CD4-positive, alpha-beta T cell (primary cell): ENCODE measurements at places on chromosomes 7 and 10. TPM values are rescaled to one million over a fixed set of nuclear protein-coding genes. Genes with fewer than 3 reads are reported as not detected.

DNA sequence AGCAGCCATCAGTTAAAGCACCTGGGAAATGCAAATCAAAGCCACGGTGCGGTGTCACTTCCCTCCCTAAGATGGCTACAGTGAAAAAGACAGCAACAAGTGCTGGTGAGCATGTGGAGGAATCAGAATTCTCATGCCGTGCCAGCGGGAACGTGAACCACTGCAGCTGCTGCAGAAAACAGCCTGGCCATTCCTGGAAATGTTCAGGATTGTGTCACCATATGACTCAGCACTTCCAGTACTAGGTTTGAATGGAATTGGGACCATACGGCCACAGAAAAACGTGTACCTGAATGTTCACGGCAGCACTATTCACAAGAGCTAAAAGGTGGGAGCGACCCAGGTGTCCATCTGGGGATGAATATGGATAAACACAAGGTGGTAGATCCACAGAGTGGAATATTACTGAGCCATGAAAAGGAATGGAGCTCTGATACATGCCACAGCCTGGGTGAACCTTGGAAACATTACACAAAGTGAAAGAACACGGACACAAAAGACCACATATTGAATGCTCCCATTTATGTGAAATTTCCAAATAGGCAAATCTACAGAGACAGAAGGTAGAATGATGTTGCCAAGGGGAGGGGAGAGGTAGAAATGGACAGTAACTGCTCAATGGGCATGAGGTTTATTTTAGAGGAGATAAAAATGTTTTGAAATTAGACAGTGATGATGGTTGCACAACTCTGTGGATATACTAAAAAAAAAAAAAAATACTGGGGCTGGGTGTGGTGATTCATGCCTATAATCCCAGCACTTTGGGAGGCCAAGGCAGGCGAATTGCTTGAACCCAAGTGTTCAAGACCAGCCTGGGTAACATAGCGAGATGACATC is 61.6 kb downstream of the MICALL2 start:
- peaks cover 23% of the 10 kb centered on the region for H3K27me3 ChIP-seq
- no peak overlapping the region for H3K27ac ChIP-seq

GRCh38 chr7:108464743-108465142 is 8.5 kb upstream of the NRCAM start:
- H3K27me3 ChIP-seq = no peaks in the 10 kb centered on the region
- no peak for DNase-seq
- no peaks in the 10 kb centered on the region for H3K36me3 ChIP-seq

DNA sequence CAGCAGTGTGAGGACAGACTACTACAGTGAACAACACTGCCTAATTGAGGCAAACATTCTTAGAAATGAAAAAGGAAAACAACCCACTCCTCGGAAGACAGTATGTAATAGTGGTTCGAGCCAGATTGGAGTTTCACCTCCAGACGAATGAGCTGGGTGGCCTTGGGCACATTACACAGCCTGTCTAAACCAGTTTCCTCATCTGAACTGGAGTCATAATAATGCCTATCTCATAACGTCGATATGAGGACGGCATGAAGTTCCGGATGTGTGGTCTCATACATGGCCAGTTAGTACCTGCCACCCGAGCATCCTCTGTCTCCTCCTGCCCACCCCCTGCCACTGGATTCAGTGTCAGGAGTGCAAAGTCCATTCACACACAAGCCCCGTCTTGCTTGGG is 15.8 kb upstream of the FRMPD2 start:
- H3K27me3 ChIP-seq = no peaks in the 10 kb centered on the region
- no peak overlapping the region for H3K4me3 ChIP-seq
- H3K27ac ChIP-seq = no peak overlapping the region
- peaks cover 4% of the 10 kb centered on the region for H3K4me1 ChIP-seq

DNA sequence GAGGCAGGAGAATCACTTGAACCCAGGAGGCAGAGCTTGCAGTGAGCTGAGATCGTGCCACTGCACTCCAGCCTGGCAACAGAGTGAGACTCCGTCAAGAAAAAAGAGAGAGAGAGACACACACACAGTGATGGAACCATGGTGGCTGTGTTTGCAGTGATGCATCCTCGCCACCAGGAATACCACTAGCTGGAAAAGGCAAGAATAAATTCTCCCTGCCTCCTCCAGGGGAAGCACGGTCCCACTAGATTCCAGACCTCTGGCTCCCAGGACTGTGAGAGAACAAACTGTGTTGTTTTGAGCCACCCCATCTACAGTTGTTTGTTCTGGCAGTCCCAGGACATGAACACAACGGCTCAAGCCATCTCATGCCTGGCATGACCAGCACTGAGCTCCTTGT is 320.3 kb upstream of the FOXK1 start:
- no peaks in the 10 kb centered on the region for H3K4me1 ChIP-seq
- H3K27ac ChIP-seq = no peak overlapping the region
- DNase-seq = no peak
- H3K27me3 ChIP-seq = peaks cover 2% of the 10 kb centered on the region

DNA sequence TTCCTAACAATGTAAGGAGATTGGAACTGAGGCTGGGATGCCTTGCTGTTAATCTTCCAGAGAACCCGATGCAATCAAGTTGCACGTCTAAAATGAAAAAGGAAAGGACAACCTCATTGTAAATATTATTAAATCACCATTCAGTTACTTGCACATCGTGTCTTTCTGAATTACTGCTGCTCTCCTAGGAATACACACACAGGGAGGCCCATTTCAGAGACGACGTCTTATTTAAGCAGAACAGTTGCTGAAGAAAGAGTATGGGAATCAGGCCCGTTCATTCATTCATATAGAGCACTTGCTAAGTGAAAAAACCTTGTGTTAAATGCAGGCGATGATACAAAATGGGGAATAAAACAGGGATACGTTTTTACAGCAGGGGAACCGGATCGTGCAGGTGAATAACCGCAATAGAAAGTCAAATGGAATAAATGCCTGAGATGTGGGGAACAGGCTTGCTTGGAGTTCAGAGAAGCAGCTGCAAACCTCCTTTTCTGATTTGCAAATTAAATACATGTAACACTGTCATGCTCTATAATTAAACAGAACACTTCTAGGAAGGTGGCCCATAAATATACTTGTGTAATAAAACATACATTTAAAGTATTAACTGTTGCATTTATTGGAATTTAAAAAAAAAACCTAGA is 409.9 kb downstream of the GALNT17 start:
- H3K4me1 ChIP-seq = no peaks in the 10 kb centered on the region
- H3K27ac ChIP-seq = no peak overlapping the region
- no peaks in the 10 kb centered on the region for H3K36me3 ChIP-seq
- no peaks in the 10 kb centered on the region for H3K27me3 ChIP-seq

DNA sequence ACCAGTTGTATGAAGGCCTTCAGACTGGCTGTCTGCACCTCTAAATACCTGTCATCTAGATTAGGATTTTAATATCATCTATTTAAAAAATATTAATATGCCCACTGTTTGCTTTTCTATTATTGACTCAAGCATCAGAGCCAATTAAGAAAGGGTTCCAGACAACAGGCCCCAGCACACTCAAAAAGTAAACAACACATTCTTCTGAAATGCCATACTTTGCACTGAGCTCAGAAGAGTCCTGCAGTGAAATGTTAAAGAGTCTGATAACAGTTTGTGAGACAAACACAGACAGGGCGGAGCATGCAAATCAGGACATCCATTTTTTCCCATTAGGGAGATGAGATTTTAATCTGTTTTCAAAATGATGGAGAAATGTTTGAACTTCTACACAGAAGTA is 45.9 kb upstream of the KLF6 start:
- DNase-seq = no peak
- no peak overlapping the region for H3K27ac ChIP-seq
- H3K4me1 ChIP-seq = peaks cover 20% of the 10 kb centered on the region

GRCh38 chr7:27297356-27297755 is 54.8 kb downstream of the EVX1 start:
- H3K4me3 ChIP-seq = no peak overlapping the region
- H3K36me3 ChIP-seq = no peaks in the 10 kb centered on the region
- H3K4me1 ChIP-seq = no peaks in the 10 kb centered on the region
- H3K27me3 ChIP-seq = no peaks in the 10 kb centered on the region

DNA sequence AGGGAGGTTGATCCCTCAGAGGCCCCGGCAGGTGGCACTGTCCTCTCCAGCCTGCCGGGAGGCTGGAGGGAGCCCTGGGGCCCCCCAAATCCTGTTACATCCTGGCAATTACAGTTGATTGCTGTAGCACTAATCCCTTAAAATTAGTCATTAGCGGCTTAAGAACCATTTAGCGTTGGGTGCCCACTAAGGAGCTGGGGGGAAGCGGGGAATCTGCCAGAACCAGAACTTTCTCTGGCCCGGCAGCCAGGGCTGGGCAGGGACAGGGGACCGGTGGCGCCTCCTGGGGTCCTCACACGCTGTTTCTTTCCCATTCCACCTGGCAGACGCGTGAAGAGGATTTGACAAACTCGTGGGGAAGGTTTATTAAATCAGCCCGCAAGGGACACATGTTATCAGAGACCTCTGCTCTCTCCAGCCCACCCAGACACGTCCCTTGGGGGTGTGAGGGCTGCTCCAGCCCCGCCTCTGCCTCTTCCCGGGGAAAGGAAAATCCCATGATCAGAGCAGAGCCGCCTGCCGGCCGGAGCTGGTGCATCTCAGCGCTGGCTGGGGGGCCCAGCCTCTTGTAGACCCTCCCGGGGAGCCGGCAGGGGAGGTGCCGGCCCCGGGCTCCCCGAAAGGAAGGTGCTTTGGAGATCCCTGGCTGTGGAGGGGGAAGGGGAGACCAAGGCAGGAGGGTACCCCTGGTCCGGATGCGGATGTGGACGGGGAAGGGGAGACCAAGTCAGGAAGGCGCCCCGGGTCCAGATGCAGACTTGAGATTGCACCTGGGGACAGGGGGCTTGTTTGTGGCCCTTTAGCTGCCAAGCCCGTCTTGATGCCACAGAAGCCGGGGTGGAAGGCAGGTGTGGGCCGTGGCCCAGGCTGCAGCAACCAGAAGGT is 142.7 kb downstream of the ELFN1 start:
- no peak overlapping the region for H3K27ac ChIP-seq
- no peaks in the 10 kb centered on the region for H3K4me1 ChIP-seq
- no peaks in the 10 kb centered on the region for H3K27me3 ChIP-seq
- DNase-seq = no peak

DNA sequence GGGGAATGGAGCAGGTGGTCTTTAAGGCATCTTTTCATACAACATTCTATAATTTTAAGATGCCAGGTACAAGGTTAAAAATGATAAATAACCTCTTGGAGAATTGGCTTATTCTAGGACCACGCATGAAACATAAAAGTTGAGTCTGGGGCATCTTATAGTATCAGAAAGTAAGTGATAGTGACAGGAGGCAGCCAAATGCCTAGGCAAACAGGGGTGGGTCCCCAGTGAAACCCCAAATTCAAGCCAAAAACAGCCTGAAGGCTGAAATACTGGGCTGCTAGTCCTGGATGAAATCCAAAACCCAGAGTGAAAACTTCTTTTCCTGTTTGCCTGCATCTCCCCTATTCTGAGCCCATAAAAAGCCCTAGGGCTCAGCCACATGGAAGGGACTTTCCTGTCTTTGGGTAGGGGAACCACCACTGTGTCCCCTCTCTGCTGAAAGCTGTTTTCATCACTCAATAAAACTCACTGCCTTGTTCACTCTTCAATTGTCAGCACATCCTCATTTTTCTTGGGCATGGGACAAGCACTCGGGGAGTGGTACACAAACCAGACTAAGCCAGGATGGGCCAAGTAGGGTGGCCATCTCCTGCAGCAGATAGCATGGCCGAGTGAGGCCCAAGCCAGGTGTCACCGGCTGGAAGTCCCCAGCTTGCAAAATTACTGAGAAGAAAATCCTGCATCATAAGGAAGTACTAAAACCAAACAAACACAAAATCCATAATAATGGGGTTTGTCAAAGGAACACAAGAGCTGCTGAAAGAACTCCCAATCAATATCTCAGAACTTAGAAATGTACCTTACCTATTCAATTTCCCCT is 241.6 kb upstream of the GALNT17 start:
- DNase-seq = no peak
- no peaks in the 10 kb centered on the region for H3K27me3 ChIP-seq
- H3K4me1 ChIP-seq = no peaks in the 10 kb centered on the region
- H3K27ac ChIP-seq = no peak overlapping the region
- H3K36me3 ChIP-seq = no peaks in the 10 kb centered on the region
- no peak overlapping the region for H3K4me3 ChIP-seq

DNA sequence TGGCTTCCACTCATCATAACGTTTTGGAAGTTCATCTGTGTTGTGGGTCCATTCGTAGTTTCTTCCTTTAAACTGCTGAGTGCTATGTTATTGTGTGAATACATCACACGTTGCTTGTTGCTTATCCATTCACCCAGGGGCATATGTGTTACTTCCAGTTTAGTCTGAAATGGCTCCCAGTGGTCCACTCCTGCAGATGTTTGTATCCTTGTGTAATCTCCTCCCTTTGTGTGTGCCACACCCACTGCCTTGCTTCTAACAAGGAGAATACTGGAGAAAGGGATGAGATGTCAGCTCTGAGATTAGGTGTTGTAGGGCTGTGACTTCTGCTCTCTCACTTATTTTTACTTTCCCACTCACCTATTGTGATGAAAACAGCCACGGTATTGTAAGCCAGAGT is 239.1 kb upstream of the HABP2 start:
- no peak for DNase-seq
- no peaks in the 10 kb centered on the region for H3K36me3 ChIP-seq
- no peaks in the 10 kb centered on the region for H3K4me1 ChIP-seq
- H3K27me3 ChIP-seq = no peaks in the 10 kb centered on the region

- peak; percentile 53 for DNase-seq
- peaks cover 35% of the 10 kb centered on the region for H3K27me3 ChIP-seq
- peak overlapping the region; percentile 49 for H3K4me3 ChIP-seq
- peaks cover 14% of the 10 kb centered on the region for H3K4me1 ChIP-seq
These were observed 88.4 kb downstream of the BEND7 start for GRCh38 chr10:13440185-13441061.

DNA sequence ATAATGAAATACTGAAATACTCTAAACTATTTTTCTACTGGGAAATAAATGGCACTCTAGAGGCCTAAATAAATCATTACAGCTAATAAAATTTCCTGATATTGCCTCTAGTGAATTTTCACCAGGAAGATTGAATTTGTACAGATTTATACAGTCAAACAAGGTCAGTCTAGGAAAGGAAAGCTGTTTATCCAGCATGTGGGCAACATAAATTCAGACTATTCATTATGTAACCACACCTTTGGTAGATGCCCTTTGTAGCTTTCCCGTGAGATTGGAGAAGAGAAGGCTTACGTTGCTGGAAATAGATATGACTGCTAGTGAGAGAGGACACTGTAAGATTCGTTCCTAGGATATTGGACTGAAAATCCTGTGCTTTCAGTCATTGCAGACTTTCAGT is 35.2 kb upstream of the PNLIP start:
- no peak overlapping the region for H3K27ac ChIP-seq
- H3K27me3 ChIP-seq = no peaks in the 10 kb centered on the region
- no peak for DNase-seq
- H3K36me3 ChIP-seq = no peaks in the 10 kb centered on the region
- no peaks in the 10 kb centered on the region for H3K4me1 ChIP-seq

- peak; percentile 60 for DNase-seq
- no peak overlapping the region for H3K27ac ChIP-seq
- H3K4me3 ChIP-seq = no peak overlapping the region
- no peaks in the 10 kb centered on the region for H3K27me3 ChIP-seq
These were observed 37.0 kb upstream of the DNAJB6 start for GRCh38 chr7:157299613-157300368.

GRCh38 chr10:120437541-120437940 is 19.5 kb upstream of the PLPP4 start:
- no peak overlapping the region for H3K27ac ChIP-seq
- DNase-seq = no peak
- H3K4me1 ChIP-seq = no peaks in the 10 kb centered on the region

GRCh38 chr10:75038335-75038734 is 73.1 kb upstream of the SAMD8 start:
- H3K4me3 ChIP-seq = no peak overlapping the region
- H3K27me3 ChIP-seq = no peaks in the 10 kb centered on the region
- no peaks in the 10 kb centered on the region for H3K36me3 ChIP-seq
- DNase-seq = no peak

Gene MYH16
- not detected for total RNA-seq

Gene TMEM273
- 1.8 TPM for total RNA-seq

Gene CUBN
- 9.2 TPM for total RNA-seq

Gene FAM25G
- total RNA-seq = not detected
